ENCODE measurements at places on chromosomes 2 and 18. TPM values are rescaled to one million over a fixed set of nuclear protein-coding genes. Genes with fewer than 3 reads are reported as not detected.

- DNase-seq, result no peak
Observed at GRCh38 chr18:62792016-62792415, 76.7 kb downstream of the PHLPP1 start.

DNA sequence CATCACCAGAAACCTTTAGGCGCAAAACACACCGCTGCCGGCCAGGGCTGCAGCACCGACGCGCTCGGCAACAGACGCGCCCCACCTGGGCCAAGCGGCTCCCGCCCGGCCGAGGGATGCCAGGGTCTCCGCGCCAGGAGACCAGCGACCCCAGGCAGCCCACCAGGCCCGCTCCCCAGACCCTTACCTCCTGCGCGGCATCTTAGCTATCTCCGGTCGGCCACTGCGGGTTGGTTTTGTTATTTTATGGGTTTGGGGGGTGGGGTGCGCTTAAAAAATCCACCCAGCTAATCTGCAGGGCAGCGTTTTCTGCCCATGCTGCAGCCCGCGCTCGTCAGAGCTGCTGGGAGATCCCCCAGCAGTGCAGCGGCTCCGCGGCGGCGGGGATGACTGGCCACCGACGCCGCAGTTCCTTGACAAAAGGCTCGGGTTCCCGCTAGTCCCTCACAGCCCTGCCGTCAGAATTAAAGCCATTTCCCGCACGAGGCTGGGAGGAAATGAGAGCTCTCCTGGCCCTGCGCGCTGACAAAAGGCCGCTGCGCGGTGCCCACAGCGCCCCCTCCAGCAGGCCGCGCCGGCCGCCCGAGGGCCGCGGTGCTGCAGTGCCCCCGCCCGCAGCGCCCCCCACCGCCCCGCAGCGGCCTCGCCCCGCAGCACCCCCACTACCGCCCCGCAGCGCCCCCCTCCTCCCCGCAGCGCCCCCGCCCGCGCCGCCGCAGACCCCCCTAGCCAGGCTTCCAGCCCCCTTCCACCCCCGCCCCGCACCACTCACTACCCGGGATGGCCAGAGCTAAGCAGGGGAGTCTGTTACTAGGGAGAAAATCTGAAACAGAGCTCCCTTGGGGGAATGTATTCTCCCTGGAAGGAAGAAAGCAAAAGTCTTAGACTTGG, at the start of gene ADD2:
Gene ADD2 (minus strand): TSS at position 502 of the 891 bp plus-strand sequence. CDS start 61,792 bp downstream, outside the sequence.
- DNase-seq, result peak; percentile 63

- DNase-seq, result peak; percentile 63
Observed at GRCh38 chr18:51195451-51196117, 1.9 kb downstream of the MEX3C start.

DNA sequence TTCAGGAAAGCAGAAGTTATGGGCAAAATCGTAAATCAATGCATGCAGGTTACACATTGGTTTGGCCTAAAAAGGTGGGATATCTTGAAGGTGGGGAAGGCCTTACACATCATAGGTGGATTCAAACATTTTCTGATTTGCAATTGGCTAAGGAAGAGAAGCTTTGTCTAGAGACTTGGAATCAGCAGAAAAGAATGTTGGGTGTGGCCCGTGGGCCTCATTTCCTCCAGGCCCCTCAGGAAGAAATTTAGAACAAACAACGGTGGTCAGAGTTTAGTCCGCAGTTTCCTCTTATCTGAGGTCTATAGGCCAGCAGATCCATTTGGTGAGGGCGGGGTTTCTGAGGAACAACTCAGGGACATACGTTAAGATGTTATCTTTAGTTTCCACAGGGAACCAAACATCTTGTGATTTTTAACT, 50.9 kb upstream of the AFF3 start:
- DNase-seq, result no peak

DNA sequence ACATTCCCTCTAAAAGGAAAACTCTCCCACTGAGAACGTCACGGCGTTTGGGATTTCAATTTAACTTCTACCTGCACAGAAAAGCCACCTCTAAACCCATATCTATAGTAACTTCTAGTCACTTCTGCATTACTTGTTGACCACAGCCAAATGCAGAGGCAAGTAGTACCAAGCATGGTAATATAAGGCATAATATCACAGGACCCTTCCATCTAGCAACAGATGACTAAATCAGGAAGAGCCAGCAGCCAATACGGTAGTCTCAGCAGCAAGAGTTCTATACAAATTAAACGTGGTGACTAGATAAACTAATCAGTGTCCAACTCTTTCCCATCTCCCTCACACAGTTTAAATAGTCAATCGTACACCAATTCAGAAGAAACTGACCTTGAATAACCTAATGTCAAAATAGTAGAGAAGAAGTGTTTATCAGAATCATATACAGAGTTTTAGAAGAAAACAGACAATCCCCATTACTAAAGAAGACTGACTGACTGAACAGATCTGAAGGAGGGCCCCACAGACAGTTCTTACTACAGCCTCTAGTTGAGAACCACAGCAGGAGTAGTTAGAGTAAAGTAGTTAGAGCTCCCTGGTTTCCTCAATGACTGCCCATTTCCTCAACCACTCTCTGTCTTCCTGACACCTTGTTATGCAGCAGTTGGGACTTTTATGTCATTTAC, 30.0 kb downstream of the MEMO1 start:
- no peak for DNase-seq

DNA sequence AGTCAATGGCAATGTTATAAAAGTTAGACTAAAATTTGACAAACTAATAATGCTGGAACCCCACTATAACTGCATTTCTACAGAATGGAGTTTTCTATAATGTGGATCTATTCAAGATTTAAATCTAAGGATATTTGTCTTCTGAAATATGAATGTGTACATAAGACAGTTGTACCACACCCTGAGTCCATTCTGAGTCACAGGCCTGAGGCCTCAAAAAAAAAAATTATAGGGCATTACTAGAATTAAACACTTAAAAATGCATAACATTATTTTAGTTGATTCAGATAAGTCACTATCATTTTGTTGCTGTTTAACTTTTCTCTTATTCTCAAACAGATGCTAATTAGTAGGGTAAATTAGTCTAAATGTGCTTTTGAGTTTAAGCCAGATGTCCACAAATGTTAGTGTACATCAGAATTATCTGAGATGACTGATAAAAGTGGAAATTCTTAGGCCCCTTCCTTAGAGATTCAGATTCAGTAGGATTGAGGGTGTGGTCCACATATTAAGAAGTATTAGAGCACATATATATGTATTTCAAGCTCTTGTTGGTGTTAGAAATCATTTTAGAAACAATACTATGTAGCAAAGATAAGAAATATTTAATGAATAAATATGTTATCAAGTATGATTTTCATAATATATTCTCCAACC, 42.4 kb upstream of the COL5A2 start:
- no peak for DNase-seq

DNA sequence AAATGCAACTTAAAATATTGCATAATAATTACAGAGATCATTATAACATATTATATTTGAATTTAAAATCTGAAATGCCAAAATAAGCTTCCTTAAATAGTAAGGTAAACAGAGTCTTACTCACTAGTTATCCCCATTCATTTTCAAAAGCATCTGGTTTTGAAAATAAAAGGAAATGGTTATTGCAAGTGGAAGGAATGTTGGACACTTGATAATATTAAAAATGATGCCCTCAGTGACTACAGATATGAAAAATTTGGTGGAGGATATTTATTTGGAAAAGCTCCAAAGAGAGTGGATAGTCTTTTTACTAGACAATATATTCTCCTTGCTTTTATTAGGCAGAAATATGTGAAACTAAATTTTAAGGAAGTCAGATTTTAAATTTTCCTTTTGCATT, 39.7 kb downstream of the CDH19 start:
- DNase-seq, result no peak

- DNase-seq, result no peak
Observed at GRCh38 chr2:194616334-194616733, 1040.7 kb upstream of the SLC39A10 start.

DNA sequence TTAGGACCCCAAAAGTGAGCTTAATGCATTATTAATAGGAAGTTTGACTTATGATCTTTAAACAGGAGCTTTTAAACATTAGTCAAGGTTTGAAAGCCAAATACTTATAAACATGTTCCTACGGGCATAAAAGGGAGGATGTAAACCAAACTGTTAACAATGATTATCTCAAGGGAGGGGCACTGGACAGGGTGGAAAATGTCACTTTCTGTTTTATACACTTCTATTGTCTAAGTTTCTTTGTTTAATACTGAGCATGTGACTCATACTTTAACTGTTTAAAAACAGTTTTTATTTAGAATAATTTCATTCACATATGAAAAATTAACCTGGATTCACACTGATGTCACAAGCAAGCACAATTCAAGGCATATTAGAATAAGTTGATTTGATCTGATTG, 18.3 kb upstream of the ITGA6 start:
- DNase-seq, result no peak

GRCh38 chr2:8583400-8584173, 98.3 kb upstream of the ID2 start:
- DNase-seq, result peak; percentile 88

COLEC12 gene
- total RNA-seq, result not detected

USP14 gene
- 71.9 TPM for total RNA-seq

CDCA7 gene
- 119 TPM for total RNA-seq

NXPH2 gene
- not detected for total RNA-seq

SLC5A7 gene
- total RNA-seq, result not detected
